ENCODE measurements at places on chromosomes 3 and 15.

DNA sequence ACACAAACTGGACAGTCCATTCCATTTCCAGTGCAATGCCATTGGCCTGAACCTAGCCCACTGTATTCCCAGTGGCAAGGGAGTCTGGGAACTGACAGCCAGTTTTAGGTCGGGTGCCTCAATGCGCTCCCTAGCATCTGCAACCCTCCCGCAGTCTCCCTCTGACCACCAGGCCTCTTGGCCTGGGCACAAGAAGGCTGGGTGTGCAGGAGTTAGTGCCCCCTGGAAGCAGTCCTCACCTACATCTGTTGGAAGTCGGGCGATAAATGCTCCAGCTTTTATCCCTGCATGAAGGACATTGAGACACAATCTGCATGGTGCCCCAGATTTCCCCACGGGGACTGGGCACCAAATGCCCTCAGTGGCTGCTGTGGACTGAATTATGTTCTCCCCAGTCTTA, 12.7 kb downstream of the C3orf22 start:
- peak; percentile 4 for DNase-seq

DNA sequence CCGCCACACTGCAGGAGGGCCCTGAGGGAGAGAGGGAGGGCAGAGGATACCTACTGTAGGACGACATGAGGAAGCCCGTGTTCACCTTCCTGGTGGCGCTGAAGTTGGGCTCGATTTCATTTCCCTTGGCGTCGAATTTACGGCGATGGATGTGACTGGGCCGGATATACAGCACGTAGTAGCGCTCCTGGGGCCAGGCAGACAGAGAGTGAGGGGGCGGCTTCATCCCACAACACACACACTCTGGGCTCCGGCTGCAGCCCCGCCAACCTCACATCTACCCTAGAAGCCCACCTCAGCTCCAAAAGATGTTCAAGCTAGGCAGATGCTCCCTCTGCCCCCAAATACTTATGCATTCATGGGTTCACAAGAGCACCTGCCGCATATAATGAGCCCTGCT, 4.5 kb downstream of the ARPIN start:
- no peak for DNase-seq

DNA sequence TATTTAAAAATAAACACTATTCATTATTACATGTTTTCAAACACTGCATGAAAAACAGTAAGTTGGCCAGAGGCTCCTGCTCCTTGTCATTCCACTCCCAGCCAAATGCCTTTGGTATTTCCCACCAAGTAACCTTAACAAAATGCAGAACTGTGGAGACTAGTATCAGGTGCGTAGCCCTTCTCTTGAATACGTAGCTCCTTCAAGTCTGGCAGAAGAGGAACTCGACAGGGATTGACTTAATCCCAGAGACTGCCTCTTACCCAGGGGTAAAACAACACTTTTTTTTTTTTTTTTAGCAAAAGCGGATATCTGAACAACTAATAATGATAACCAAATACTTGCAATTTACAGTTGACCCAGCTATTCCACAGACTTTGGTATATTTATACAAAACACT, 738 bp downstream of the COMMD2 start:
- DNase-seq: no peak

DNA sequence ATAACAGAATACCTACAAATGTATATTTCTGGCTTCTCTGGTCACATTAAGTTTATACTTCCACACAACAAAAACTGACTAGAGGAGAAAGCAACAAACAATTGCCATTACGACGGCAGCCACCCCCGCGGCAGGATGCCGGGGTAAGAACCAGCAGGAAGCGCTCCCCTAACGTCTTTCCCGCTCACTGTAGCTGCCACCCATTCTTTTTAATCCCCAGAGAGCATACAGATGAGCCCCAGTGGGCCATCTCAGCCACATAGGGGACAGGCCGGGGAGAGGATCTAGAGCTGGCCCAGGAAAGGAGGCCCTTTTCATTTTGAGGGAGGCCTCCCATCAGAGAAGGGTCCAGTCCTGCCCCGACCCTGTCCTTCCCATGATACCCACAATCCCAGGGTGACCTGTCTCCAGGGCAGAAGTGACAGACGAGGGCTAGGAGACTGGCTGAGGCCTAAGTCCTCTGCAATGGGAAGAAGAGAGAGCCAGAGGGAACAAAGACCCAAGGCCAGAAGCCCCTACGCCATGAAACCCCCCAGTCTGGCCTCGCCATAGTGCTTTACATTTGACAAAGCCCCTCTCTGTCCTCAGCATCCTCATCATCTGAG, 3.6 kb upstream of the CALML4 start:
- DNase-seq: no peak

DNA sequence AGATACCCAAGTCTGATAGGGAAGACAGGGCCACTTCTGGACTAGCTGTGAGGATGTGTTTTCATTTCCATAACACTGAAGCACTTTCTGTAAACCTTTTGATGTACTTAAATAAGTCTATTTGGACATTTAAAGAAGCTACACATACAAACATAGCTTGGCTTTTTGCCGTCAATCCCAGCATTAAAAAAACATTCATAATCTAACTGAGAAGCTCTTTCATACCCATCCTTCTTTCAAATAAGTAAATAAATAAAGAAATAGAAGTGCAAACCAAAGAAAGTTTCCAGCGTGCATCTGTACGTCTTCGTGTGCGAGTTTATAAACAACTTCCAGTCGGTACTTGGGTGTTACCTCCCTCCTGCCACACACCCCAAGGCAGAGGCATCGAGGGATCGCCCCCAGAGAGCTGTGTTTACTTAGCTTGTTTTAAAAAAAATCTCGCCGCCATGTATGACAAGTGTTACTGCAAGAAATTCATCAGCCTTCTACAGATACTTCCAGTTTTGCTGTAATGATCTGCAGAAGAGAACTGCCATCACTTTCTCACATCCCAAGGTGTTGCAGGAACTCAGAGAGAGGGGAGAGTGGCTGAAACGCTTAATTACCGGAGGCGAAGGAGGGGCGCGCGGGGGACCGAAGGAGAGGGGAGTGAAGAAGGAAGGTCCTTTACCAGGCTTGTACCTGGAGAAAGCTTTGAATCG, 9.0 kb upstream of the MEIS2 start:
- DNase-seq: no peak

DNA sequence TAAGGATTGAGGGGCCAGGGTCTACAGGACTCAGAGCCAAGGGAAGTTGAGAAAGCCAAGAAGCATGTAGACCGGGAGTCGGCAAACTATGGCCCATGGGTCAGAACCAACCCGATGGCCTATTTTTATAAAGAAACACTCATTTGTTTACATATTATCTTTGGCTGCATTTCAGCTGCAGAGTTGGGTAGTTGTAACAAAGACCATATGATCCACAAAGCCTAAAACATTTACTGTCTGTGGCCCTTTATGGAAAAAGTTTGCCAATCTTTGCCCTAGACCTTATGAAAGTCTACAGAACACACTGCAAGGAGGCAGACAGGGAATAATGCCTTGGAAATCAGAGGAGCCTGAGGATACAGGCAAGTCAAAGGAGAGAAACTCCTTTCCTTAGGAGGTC, 63.2 kb upstream of the MNS1 start:
- no peak for DNase-seq

- no peak for DNase-seq
Measured at GRCh38 chr3:62261736-62262135, 111.6 kb downstream of the FEZF2 start.

DNA sequence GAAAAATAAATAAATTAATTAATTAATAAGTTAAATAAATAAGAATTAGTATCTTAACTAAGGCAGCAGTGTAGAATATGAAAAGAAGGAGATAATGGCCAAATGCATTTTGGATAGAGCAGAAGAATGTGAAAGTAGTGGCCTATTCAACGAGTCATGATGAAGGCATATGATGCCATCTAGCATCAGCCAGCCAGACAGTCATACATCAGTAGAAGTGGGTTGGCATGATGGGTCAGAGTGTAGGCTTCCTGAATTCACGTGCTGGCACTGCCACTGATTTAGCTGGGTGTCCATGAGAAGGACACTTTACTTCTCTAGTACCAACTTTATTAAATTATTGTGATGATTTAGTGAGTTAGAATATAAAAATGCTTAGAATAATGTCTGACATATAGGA, 256.1 kb upstream of the ARPP21 start:
- DNase-seq: no peak

GRCh38 chr3:152298393-152299248, 29.9 kb downstream of the MBNL1 start:
- peak; percentile 73 for DNase-seq

GRCh38 chr15:23472033-23472432, 25.0 kb upstream of the GOLGA6L2 start:
- DNase-seq: no peak

- peak; percentile 64 for DNase-seq
Measured at GRCh38 chr15:20356444-20356910, 185.1 kb downstream of the GOLGA6L6 start.

GRCh38 chr3:112611752-112612515, 29.0 kb downstream of the CCDC80 start:
- DNase-seq: no peak

GRCh38 chr3:124856677-124857076, 30.5 kb downstream of the ITGB5 start:
- no peak for DNase-seq

DNA sequence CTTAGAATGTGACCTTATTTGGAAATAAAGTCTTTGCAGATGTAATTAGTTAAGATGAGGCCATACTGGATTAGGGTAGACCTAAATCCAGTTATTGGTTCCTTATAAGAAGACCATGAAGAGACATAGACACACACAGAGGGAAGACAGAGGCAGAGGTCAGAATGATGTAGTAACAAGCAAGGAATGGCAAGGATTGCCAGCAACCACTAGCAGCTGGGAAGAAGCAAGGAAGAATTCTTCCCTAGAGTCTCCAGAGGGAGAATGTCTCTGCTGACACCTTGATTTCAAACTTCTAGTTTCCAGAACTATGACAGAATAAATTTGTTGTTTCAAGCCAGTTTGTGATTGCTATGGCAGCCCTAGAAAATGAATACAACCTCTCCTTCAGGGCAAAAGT, 116.7 kb downstream of the WDR76 start:
- DNase-seq: no peak

DNA sequence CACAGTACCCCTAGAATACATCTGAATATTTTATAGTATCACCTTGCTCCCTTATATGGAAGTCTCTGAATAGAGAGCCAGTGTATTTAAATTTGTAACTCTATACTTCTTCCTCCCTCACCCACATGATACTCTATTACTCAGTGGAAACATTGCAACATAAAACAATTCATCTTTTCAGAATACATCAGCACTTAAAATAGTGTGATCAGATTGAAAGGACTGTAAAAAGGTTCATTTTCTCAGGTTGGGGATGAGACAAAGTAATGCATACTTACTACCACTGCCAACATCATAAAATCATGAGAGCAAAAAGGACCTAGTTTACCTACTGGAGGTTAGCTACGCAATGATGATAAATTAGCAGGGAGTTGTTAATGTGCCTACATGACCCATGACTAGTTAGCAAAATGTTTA, 13.8 kb upstream of the THRB start:
- no peak for DNase-seq

GRCh38 chr3:122356402-122356801, 26.6 kb downstream of the MIX23 start:
- DNase-seq: peak; percentile 50

- no peak for DNase-seq
Measured at GRCh38 chr3:150300388-150300787, 107.7 kb upstream of the TSC22D2 start.

DNA sequence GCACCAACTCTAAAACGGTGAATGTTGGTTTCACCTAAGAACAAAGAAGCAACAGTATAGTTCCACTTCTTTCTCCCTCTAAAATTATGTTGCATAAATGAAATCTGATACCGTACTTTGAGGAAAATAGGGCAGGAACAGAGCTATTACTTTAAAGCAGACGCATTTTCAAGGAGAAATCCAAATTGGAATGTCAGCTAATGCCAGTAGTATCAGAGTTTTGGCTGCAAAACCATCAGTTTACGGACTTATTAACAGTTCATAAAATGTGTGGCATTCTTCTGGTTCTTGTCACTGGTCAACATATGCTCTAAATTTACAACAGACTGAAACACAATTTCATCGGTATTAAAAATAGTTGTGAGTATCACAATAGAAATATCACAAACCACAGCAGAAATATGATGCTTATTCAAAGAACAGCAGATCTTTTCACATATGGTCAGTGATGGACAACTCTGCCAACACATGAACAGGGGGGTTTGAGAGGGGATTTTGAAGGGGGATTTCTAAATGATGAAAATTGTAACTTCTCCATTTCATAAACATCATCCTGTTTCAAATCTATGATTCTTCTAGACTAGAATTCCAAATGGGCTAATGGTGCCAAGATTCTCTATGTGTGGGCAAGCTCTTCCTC, 38.7 kb upstream of the ROBO2 start:
- DNase-seq: no peak

DNA sequence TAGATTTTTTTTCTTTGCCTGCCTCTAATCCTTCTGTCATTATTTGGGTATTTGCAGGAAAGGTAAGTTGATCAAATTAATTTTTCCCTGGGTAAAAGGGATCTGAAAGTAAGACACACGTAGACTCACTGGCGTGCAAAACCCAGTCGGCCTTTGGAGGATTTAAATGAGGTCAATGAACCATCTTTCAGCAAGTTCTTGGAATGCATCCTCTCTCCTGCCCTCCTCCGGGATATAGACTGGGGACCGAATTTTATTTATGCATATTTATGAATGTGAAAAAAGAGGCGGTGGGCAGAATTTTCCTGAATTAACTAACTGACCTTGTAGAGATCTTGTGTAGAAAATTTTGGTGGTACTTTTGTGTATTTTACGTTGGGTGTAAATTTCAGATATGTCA, 2.2 kb downstream of the CADM2 start:
- DNase-seq: no peak

GRCh38 chr3:190018460-190018859, 102.2 kb downstream of the P3H2 start:
- no peak for DNase-seq

GRCh38 chr3:3509665-3510064, 289.6 kb upstream of the LRRN1 start:
- no peak for DNase-seq

DNA sequence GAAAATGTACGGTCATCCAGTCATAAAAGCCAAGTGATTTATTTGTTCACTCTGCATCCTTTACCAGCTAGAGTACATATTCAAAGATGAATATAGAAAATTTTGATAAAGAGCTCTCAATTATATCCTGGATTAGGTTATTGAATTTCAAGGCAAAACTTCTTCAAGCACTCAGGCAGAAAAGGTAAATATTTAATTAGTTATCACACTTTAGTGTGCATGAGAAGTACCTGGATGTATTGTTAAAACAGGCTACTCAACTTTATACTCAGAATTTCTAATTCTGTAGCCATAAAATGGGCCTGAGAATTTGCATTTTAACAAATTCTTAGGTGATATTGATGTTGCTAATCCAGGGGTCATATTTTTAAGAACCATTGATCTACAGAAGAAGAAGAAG, 45.3 kb downstream of the ILDR1 start:
- DNase-seq: no peak

DNA sequence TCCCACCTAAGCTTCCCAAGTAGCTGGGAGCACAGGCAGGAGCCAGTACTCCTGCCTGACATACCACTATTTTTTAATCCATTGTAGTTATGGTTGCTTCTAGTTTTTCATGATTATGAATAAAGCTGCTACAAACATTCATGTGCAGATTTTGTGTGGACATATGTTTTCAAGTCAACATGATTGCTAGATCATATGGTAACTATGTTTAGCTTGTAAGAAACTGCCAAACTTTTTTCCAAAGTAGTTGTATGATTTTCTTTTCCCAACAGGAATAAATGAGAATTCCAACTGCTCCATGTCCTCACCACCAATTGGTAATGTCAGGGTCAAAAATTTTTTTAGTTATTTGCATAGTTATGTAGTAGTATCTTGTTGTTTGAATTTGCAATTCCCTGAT, 136.8 kb upstream of the THRB start:
- no peak for DNase-seq

GRCh38 chr3:9352917-9353752, 9.7 kb upstream of the THUMPD3 start:
- DNase-seq: peak; percentile 75
